SW480 (cell line): ENCODE measurements at places on chromosomes 16 and 17.

- peak; percentile 38 for DNase-seq
Measured at GRCh38 chr16:53055541-53056391, 975 bp downstream of the CHD9 start.

GRCh38 chr16:55076053-55076452 lies 145.4 kb downstream of the IRX5 start:
- DNase-seq: peak; percentile 31

DNA sequence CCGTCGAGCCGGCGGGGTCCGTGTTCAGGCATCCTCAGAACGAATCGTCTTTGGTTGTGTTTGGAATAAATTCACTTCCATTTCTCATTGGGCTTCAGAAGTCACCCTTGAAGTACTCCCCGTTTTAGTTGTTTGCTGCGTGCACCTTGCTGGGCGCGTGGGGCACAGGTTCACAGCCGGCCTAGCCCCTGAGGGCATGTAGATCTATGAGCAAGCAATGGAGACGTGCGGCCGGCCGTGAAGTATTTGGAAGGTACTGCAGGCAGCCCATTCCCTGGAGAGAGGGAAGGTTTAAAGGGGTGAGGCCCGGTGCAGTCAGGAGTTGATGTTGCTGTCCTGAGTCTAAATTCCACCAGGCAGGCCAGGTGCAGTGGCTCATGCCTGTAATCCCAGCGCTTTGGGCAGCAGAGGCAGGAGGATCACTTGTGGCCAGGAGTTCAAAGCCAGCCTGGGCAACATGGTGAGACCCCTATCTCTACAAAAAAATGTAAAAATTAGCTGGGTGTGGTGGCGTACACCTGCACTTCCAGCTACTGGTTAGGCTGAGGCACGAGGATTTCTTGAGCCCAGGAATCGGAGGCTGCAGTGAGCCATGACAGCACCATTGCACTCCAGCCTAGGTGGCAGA lies 714 bp downstream of the ACSF3 start:
- no peak for DNase-seq

DNA sequence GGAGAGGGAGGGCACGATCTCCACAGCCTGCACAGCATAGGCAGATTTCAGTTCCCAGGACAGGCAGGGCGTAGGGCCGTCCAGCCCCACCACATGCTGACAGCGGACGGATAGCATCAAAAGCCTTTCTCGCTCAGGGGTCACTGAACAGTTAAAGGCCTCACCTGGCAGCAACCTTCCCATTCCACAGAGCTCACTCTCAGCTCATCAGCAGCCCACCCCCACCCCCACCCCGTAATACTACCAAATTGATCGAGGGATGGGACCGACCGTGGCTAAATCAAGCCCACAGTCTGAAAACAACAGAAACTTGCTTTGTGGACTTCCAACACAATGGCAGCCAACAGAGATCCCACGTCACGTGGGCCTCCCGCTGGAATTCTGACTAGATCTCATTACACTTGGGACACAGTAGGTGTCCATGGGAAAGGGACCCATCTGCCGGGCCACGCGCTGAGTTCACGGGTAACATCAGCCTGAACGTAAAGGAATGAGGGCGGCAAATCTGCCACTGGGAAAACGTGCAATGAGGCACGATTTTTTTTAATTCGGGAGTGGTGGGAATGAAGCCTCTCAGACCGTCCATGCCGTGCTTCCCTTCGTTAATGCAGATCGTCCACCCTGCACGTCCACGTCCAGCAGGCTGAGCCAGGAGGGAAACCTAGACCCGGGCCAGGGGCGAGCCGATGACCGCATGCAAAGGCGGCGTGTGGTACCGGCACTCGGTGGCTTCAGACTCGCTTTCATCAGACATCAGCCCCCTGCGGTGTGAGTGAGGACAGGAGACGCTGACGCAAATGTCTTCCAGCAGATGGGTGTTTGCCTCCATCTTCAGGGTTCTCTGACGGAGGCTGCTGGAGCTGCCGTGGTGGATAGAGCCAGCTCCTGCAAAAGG lies 92.1 kb downstream of the TBC1D16 start:
- DNase-seq: no peak

GRCh38 chr16:49652456-49653172 lies 203.3 kb downstream of the ZNF423 start:
- DNase-seq: no peak

DNA sequence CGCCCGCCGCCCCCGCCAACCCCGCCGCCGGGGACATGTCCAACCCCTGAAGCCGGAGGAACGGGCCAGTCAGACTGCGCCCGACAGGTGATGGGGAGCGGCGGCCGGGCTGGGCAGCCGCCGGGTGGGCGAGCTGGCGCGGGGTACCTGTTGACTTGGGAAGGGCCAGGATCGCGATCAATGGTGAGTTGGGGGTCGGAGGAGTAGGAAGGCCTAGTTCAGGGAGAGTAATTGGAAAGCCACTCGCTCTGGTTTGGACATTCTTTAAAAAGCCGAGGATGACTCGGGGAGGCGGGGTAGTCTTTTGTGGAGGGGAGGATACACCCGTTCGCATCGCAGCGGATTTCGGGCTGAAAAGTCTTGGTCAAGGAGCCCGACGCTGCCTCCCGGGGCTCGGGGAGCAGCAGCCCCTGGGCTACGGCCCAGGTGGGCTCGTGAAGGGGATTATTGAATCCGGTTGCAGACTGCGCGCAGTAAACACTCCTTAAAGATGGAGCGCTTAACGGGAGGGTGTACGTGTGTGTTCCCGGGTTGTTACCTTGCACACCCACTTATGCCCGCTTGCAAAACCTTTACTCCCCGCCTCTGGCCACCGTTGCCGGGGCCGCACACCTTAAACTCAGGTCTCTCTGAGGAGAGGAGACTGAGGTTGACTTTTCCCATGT lies 123.8 kb downstream of the GOSR1 start:
- peak; percentile 68 for DNase-seq

GRCh38 chr17:77398274-77398673 lies 257.5 kb downstream of the SEC14L1 start:
- DNase-seq: no peak

DNA sequence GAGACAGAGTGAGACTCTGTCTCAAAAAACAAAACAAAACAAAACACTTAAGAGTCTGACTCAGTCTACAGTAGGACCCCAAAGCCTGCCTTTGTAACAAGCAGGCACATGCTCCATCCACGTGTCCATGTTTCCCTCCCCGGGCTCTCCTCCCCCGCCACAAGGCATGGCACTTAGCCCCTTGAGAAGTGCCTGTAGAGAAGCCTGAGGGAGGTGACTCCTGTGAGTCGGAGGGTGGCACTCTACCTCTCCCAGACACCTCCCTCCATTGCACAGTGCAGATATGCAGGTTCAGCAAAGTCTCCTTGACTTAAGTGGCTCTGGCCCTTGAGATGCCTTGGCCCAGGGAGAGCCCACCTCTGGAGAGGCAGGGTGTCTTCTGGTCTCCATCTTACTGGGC lies 6.8 kb downstream of the FHOD1 start:
- DNase-seq: no peak

- DNase-seq: peak; percentile 48
Measured at GRCh38 chr17:78378225-78379130, at the start of gene PGS1. TSS of gene PGS1 (plus strand) at chr17:78378649. CDS start at chr17:78378666, 17 bp downstream.

DNA sequence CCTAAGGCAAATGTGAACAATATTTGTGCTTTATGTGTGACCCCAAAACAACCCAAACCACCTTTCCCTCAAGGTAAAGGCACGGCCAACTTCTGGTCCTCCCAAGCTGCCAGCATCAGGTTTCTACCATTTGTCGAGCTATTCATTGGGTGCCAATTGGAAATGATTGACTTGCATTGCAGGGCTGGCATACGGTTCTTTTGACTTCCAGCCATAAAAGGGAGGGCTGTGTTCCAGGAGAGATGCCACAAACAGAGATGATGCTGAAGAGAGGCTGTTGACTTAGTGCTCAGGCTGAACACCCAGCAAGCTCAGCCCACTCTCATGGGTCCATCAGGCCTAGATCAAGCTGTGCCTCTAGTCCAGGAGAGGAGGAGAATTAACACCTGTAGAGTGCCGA lies 252.4 kb downstream of the GRIN2A start:
- DNase-seq: no peak

DNA sequence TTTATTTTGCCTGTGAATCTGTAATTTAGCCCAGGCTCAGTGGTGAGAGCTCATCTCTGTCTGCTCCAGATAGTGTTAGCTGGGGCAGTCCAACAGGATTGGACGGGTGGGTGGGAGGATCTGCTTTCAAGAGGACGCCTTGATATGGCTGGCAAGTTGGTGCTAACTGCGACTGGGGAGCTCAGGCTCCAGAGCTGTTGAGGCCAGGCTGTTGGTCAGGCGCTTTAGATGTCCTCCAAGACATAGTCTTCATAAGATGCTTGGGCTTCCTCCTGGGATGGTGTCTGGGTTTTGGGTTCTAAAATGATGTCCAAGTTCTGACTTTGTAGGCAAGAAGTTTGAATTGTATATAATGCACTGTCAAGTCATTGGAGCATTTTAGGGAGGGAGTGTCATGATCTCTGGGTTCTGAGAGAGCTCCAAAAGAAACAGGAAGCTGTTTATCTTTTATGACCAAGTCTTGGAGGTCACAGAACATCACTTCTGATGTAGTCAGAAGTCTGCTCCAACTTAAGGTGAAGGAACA lies 12.8 kb upstream of the PCTP start:
- DNase-seq: no peak

DNA sequence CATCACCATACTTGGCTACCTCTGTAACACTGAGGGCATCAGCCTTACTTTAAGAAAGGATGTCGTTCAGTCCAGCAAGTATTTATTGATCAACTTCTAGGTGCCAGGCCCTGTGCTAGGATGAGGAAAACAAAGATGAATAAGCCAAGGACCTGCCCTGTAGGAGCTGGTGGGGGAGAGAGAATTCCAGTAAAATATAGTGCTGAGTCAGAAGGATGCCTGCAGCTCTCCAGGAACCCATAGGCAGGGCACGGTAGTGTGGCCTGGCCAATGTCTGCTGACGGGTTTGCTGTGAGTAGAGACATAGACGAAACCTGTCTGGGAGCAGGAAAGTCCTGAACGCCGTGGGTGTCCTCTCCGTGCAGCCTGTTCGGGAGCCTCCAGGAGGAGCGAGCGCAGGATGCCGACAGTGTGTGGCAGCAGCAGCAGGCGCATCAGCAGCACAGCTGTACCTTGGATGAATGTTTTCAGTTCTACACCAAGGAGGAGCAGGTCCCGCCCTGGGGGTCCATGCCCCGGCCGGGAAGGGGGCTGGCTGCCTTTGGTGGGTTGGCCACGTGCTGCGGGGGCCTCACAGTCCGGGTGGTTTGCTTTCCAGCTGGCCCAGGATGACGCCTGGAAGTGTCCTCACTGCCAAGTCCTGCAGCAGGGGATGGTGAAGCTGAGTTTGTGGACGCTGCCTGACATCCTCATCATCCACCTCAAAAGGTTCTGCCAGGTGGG lies 55.6 kb downstream of the USP43 start:
- no peak for DNase-seq

DNA sequence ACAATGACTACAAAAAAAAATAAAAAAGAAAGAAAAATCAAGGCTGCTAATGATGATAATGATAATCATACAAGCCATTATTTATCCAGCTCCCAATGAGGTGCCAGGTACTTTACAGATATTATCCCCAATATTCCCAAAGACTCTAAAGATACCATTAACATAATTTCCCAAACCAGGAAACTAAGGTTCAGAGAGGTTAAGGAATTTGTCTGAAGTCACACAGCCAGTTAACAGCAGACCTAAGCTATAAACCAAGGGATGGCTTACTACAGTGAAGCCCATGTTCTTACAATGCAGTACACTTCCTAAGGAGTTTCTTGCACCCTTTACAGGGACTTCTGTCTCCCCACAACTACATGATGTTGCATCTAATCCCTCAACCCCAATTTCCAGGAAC lies 45.7 kb upstream of the CDH5 start:
- no peak for DNase-seq

DNA sequence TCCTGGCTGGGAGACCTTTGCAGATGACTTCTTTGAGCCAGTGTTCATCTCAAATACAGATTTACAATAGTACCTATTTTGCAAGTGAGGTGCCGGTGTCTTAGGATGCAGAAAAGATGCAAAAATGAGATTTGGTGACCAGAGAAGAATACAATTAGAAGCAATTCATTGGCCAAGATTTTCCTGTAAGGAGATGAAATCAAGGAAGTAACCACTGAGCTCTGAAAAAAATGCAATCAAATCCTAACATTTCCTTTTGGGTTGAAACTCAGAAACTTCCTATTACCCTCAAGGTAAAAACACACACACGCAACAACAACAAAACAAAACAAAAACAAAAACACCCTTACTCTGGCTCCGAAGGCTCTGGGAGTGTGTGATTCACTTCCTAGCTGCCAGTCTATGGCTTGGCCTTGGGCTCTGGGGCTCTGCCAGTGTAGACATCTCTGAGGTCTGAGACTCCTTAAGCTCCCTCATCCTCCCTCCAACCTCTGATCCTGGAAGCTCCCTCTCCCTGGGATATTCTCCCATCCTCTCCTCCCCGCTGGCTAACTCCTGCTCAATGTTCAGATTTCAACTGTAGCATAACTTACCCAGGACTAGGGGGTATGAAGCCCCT lies 16.8 kb upstream of the MT4 start:
- DNase-seq: no peak

GRCh38 chr16:66512272-66513110 lies 37.4 kb downstream of the TK2 start:
- DNase-seq: no peak

- no peak for DNase-seq
Measured at GRCh38 chr16:5042574-5043171, 8.9 kb upstream of the NAGPA start.

- DNase-seq: no peak
Measured at GRCh38 chr17:62193249-62193648, 128.2 kb upstream of the MED13 start.

DNA sequence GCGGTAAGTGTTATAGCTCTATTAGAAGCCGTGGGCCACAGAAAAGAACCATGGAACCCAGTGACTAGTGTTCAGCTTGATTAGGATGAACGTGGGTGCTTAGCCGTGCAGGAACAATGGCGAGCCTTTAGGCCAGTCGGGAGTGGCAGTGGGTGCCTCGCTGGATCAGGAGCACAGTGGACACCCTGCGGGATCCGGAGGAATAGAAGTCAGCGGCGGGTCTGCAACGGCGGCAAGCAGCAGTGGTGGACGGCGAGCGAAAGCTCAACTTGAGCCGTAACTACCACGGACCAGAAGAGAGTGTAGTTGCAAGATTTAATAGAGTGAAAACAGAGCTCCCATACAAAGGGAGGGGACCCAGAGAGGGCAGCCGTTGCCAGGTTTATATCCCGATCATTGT lies 37.3 kb upstream of the CDH15 start:
- DNase-seq: no peak

DNA sequence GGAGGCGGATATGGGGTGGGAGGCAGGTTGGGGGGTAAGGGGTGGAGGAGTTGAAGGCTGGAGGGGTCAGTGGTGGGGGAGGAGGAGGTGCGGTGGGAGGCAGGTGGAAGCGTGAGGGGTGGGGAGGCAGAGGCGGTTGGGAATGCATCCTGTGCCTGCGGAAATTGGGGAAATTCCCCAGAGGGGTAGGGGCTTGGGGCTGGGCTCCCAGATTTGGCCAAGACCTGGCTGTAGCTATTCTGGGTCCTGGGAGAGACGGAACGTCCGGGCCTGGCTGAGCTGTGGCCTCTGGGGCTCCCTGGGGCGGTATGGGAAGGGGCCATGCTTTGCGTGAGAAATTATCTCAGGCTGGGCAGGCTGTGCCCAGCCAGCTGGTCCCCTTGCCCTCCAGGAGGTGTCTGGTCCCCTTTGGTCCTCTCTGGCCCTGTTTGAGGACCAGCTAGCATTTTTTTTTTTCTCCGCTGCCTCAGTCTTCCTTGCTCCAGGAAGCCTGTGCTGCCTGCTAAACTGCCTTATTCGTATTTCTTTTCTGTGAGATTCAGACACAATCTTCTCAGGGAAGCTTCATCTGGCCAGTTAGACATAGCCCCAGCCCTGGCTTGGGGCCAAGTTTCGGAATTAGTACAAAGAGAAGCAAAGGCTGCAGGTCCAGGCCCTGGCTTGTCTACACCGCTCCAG lies 7.3 kb upstream of the TRPV2 start:
- DNase-seq: peak; percentile 65
